Caki2 (cell line): ENCODE measurements at places on chromosomes 7 and 10.
A peak's percentile ranks its signal among the peaks of the same experiment; 100 is the strongest.

DNA sequence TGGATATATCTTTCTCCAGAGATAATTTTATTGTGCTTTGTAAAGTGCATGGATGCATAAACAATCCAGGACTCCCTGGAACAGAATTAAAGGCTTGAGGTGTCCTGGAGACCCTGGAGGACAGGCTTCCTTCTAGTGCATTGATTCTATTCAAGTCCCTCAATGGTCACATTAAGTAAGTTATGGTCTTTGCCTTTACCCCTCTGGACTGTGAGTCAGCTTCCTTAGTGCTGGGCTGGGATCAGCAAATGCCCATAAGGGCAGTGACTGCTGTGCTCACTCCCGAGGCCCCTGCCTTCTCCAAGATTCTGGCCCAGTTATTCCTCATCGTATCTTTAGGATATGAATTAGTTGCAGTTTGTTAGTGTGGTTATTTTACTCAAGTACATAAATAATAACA, 178.7 kb upstream of the PRSS58 start:
- no peak for DNase-seq

- no peak for DNase-seq
Observed at GRCh38 chr10:21125471-21126228, 228.5 kb upstream of the NEBL start.

GRCh38 chr10:132447446-132448247, 50.6 kb downstream of the PWWP2B start:
- DNase-seq: no peak

DNA sequence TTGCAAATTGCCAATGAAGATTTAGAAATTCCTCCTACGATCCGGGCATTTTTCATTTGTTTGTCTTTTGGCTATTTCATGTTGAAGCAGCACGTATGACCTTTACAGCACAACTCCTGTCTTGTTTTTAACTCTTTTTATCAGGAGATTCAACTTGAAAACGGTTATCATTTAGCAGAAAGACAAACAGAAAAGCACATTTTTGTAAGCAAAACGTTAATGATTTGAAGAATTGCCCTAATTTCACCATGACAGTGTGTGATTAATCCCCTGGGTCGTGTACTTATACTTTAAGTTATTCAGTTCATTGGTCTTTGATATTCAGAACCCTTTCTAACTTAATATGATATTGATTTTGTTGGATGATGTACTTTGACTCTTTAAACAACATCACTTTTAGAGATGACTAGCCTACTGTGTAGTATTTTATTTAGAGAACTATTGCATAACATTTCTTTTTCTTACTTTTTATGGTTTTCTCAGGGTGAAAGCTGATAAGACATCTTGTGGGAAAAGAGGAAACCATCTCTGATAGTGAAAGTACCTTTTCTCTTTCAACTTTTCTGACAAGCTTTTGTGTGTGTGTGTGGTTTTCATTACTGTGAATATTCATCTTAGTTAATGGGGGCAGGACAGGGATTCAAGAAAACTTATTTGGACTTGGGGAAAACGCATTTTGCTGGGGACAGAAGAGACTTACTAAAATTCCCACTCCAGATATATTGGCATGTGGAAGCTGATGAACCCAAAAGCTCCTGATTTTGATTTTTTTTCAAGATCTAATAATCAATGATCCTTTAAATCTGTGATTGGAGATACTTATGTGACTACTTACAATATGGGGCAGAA, 8.1 kb downstream of the HHEX start:
- peak; percentile 47 for DNase-seq

DNA sequence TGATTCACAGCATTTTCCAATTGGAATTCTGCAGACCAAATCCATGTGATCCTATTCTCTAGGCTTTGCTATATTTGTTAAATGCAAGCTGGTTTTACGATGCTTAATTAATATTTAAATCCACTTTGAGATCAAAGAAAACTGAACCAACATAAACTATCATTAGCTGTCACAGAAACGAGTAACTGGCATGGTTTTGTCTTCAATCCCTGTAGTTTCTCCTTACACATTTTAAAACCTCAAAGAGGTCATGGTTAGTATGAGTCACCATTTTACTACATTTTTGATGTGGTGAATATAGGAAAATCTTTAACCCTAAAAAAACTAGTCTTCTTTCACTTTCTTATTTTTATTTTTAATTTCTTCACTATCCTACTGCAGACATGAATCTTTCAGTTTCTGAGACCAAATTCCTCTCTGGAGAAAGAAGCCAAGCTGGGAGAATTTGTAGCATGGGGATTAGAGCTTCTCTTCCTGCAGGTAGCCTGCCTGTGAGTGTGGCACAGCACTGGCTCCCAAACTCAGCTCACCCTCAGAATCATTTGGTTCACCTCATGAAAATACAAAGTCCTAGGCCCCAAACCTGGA, 8.7 kb upstream of the LIPM start:
- peak; percentile 6 for DNase-seq

DNA sequence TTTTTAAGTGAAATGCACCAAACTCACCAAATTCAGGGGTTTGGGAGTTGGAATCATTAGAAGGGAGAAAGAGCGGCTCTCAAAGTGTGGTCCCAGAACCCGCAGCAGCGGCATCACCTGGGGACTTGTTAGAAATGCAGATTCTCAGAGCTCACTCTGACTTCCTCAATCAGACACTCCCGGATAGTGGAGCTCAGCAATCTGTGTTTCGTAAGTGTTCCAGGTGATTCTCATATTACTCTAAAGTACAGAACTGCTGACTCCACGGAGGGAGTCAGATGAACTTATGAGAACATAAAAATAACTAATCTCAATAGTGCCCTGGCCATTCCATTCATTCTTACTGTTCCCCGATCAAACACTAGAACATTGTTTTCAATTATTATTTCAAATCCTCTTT, 358.7 kb upstream of the MYO3A start:
- no peak for DNase-seq

- DNase-seq: no peak
Observed at GRCh38 chr10:43077421-43078171, 727 bp downstream of the RET start.

DNA sequence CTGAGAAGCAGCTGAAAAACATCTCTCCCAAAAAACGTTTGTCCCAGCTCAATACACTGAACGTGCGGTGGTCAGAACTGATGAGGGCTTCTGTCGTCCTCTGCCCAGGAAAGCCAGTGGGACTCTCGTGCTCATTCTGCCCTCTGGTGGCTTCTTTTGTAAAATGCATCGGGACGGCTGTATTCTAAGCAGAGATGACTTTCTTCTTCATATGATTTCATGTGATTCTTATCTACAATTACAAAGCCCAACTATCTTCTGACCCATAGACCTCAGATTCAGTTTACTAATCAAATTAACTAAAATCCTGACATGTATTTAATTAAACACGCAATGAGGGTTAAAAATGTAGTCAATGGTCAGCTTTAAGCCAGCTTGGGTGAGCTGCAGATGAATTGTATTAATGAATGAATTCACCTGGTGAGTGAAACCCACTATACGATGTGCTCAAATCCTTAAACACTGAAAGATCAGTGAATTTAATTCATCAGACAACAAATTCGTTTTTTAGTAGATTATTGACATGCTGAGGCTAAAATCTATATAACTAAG, 117.6 kb upstream of the FAM204A start:
- DNase-seq: peak; percentile 55

GRCh38 chr10:62503872-62504271, 129.7 kb downstream of the ZNF365 start:
- no peak for DNase-seq

DNA sequence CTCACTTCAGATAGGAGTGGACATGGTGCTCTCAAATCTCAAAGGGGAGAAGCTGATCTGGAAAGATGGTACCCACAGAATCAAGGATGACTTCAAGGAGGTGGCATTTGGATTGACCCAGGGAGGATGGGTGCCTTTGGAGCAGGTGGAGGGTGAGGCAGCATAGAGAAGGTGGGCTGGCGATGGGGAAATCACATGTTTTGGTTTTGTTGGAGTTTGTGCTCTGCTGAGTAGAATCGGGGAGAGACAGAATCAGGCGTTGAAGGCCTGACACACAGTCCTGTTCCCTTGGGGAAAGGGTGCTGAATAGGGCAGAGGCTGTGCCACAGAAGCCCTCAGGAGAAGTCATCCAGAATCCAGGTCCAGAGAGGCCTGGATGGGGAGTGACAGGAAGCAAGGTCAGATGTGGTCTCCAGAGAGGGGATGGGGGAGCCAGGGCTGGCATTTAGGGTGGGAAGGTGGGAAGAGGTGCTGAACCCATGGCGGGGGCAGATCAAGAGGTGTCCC, 291.1 kb downstream of the GLRX3 start:
- DNase-seq: no peak

DNA sequence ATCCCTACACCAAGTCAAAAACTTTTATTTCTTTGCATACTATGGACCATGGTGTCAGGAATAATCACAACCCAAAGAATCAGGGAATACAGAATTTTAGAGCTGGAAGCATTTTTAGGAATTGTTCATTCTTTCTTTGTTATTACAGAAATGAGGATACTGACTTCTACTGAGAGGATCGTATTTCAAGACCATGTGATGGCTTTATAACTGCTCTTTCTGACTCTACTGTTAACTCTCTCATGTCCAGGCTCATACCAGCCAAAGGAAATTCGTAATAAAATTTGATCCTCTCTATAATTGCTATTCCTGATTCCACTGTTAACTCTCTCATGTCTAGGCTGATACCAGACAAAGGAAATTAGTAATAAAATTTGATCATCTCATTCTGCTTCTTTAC, 1050.9 kb upstream of the C7orf33 start:
- DNase-seq: no peak

GRCh38 chr7:127819975-127820731, 168.2 kb downstream of the SND1 start:
- peak; percentile 30 for DNase-seq

DNA sequence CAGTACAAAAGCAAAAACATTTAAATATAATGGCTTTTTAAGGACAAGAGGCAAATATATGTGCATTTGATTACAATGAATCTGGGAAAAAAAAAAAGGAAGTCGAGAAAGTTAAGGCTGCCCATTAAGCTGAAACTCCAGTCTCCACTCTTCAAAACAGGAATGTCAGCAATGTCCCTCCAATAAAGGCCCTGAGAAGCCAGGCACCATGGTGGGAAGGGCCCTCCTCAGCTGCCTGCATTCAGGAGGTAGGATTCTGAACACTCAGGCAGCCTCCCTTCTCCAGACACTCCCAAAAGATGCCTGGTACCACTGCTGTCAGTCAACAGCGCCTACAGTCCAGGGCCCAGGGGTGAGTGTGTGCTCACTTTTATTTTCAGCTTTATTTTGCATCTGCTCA, 121.3 kb upstream of the MGMT start:
- no peak for DNase-seq
